ENCODE measurements at places on chromosomes 7 and 10. TPM values are rescaled to one million over a fixed set of nuclear protein-coding genes. Genes with fewer than 3 reads are reported as not detected.

GRID2IP gene
- total RNA-seq = not detected

GPER1 gene
- 3.0 TPM for total RNA-seq

STAG3 gene
- 0.74 TPM for total RNA-seq

SLC26A4 gene
- 0.41 TPM for total RNA-seq

CYP2C8 gene
- total RNA-seq = not detected

RAMP3 gene
- 30.7 TPM for total RNA-seq

PPP1R17 gene
- not detected for total RNA-seq

All from left ventricle myocardium inferior (tissue), 1 donor.